ENCODE measurements at places on chromosomes 13 and 19.

GRCh38 chr19:30669329-30670010 lies 297.3 kb downstream of the ZNF536 start:
- peaks cover 5% of the 10 kb centered on the region for H3K4me1 ChIP-seq
- no peaks in the 10 kb centered on the region for H3K36me3 ChIP-seq
- peak; percentile 76 for DNase-seq
- no peak overlapping the region for H3K4me3 ChIP-seq
- H3K27ac ChIP-seq, result no peak overlapping the region

- H3K4me3 ChIP-seq, result no peak overlapping the region
- H3K36me3 ChIP-seq, result peaks cover 23% of the 10 kb centered on the region
- DNase-seq, result no peak
- no peak overlapping the region for H3K27ac ChIP-seq
- no peaks in the 10 kb centered on the region for H3K4me1 ChIP-seq
These were observed 33.9 kb downstream of the NUFIP1 start for GRCh38 chr13:44955406-44955805.

DNA sequence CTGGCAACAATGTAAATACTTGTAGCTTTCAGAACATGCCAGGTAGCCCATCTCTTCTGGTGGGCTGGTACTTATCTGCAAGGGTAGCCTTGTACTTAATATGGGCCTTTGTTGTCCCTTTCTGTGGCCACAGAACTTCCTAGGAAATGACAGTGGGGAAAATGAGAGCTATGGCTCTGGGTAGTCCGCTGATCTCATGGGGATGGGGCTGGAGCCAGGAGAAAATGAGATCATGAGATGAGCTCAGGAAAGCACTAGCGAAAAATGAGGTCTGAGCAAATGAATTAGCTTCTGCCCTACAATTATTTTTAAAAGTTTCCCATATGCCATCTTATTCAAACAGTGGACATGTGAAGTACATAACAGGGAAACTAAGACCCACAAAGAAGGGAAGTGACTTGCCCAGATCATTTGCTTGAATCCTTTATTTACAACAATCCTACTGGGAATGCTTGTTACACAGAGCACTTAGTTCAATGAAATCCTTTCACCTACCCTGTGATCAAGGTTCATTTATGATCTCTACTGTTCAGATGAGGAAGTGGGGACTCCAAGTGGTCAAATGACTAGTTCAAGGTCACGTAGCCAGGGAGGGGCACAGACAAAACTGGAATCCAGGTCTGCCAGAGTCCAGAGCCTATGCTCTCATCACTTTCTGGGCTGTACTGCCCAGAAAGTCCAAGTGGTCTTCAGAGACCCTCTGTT lies 87.1 kb downstream of the PTPRS start:
- H3K4me3 ChIP-seq, result no peak overlapping the region

- peak overlapping the region; percentile 95 for H3K27ac ChIP-seq
- peaks cover 18% of the 10 kb centered on the region for H3K4me1 ChIP-seq
- H3K4me3 ChIP-seq, result peak overlapping the region; percentile 81
- no peaks in the 10 kb centered on the region for H3K27me3 ChIP-seq
These were observed 926 bp upstream of the HNRNPUL1 start for GRCh38 chr19:41263042-41263849.

GRCh38 chr19:44585371-44586133 lies 27.8 kb upstream of the IGSF23 start:
- no peak overlapping the region for H3K27ac ChIP-seq
- H3K4me3 ChIP-seq, result no peak overlapping the region
- no peaks in the 10 kb centered on the region for H3K27me3 ChIP-seq
- no peaks in the 10 kb centered on the region for H3K36me3 ChIP-seq
- H3K4me1 ChIP-seq, result no peaks in the 10 kb centered on the region

DNA sequence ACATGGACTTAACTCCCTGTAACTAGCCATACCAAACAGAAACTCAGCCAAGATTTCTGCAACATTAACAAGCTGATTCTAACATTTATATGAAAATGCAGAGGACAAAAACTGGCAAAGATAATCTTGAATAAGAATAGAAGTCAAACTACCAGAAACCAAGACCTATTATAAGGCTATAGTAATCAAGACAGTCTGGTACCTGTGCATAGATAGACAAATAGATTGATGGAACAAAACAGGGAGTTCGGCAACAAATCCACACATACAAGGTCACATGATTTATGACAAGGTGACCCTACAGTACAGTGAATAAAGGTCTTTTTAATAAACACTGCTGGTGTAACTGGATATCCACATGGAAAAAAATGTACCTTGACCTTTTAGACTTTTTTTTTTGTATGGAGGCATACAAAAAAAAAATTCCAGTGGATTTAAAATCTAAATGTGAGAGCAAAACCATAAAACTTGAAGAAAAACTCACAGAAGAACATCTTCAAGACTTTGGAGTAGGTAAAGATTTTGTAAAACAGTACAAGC lies 2.9 kb upstream of the RFC3 start:
- no peak overlapping the region for H3K27ac ChIP-seq
- no peaks in the 10 kb centered on the region for H3K27me3 ChIP-seq
- H3K4me1 ChIP-seq, result peaks cover 18% of the 10 kb centered on the region
- H3K4me3 ChIP-seq, result no peak overlapping the region
- no peaks in the 10 kb centered on the region for H3K36me3 ChIP-seq
- no peak for DNase-seq

GRCh38 chr13:48595431-48596429 lies 58.0 kb upstream of the CYSLTR2 start:
- peak; percentile 79 for DNase-seq
- no peak overlapping the region for H3K4me3 ChIP-seq
- no peaks in the 10 kb centered on the region for H3K36me3 ChIP-seq
- H3K27ac ChIP-seq, result peak overlapping the region; percentile 1

- H3K4me3 ChIP-seq, result peak overlapping the region; percentile 51
- H3K36me3 ChIP-seq, result peaks cover 23% of the 10 kb centered on the region
- H3K4me1 ChIP-seq, result peaks cover 19% of the 10 kb centered on the region
These were observed 306 bp downstream of the ZNF540 start for GRCh38 chr19:37594982-37595382.

DNA sequence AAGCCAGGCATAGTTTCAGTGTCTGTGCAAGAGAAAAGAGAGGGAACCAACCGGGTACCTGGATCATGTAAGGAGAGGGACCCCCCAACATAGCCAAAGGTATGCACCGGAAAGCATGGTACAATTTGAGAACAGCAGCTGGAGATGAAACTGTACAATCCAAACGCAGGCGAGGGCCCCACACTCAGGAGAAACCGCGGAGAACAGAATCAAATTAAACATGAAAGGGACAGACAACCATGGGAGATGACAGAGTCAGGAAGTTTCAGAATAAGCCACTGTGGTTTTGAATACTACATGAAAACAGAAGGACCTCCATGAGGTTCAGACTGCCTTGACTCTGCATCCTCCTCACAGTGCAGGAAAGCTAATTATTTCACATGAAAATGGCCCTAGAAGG lies 62.9 kb upstream of the SPATA13 start:
- no peak overlapping the region for H3K27ac ChIP-seq
- DNase-seq, result no peak
- no peaks in the 10 kb centered on the region for H3K36me3 ChIP-seq
- H3K4me1 ChIP-seq, result peaks cover 3% of the 10 kb centered on the region
- no peaks in the 10 kb centered on the region for H3K27me3 ChIP-seq
- no peak overlapping the region for H3K4me3 ChIP-seq

DNA sequence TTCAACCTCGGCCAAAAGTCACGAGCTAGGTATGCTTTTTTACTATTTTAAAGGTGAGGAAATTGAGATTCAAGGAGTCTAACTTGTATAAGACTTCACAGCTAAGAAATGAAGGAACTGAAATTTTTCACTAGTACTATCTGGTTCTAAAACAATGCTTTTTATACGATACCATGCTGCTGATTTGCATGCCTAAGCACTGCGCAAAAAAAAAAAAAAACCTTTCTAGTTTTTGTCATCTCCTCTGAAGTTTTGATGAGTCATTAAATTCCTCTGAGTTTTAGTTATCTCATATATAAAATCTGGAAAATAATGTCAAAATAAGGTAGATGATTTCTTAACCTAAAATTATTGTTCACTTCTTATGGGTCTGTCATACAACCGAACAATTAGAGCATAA lies 28.0 kb upstream of the UFM1 start:
- H3K27me3 ChIP-seq, result no peaks in the 10 kb centered on the region
- no peak overlapping the region for H3K27ac ChIP-seq
- H3K36me3 ChIP-seq, result no peaks in the 10 kb centered on the region
- DNase-seq, result no peak
- H3K4me1 ChIP-seq, result no peaks in the 10 kb centered on the region
- no peak overlapping the region for H3K4me3 ChIP-seq

- peaks cover 3% of the 10 kb centered on the region for H3K4me1 ChIP-seq
- no peak for DNase-seq
- H3K4me3 ChIP-seq, result no peak overlapping the region
- no peak overlapping the region for H3K27ac ChIP-seq
- H3K36me3 ChIP-seq, result no peaks in the 10 kb centered on the region
- H3K27me3 ChIP-seq, result no peaks in the 10 kb centered on the region
These were observed 18.8 kb upstream of the CLASRP start for GRCh38 chr19:45020071-45020470.

DNA sequence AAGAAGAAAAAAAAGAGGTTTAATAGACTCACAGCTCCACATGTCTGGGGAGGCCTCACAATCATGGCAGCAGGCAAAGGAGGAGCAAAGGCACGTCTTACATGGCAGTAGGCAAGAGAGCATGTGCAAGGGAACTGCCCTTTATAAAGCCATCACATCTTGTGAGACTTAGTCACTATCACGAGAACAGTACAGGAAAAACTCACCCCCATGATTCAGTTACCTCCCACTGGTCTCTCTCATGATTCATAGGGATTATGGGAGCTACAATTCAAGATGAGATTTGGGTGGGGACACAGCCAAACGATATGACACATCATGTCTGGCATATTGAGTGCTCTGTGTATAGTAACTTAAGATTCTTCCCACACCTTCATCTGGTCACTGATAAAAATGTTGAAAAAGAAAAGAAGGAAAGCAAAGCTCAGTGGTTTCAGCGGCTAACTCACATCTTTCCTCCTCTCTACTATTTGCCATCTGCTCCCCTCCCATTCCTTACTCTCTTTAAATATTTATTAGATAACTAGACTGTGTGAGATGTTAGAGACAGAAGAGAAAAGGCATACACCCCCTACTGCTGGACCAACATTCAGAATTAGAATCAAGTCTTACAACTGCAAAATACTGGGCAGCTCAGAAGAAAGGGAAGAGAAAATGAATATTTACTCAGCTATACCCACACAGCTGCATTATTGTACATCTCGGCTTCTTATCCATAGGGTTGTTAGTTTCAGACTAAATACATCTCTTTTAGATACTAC lies 60.1 kb upstream of the AKAP11 start:
- H3K4me1 ChIP-seq, result no peaks in the 10 kb centered on the region
- H3K27me3 ChIP-seq, result no peaks in the 10 kb centered on the region
- H3K4me3 ChIP-seq, result no peak overlapping the region
- DNase-seq, result no peak

- no peaks in the 10 kb centered on the region for H3K27me3 ChIP-seq
- H3K4me1 ChIP-seq, result no peaks in the 10 kb centered on the region
- DNase-seq, result no peak
- H3K36me3 ChIP-seq, result no peaks in the 10 kb centered on the region
These were observed 211.7 kb downstream of the LIG4 start for GRCh38 chr13:108003626-108004025.

GRCh38 chr19:12162513-12162881 lies 399 bp upstream of the ZNF136 start:
- no peak for DNase-seq
- H3K4me1 ChIP-seq, result peaks cover 21% of the 10 kb centered on the region
- peak overlapping the region; percentile 96 for H3K27ac ChIP-seq
- no peaks in the 10 kb centered on the region for H3K36me3 ChIP-seq

GRCh38 chr13:100179276-100179675 lies 90.4 kb downstream of the PCCA start:
- H3K4me1 ChIP-seq, result peaks cover 4% of the 10 kb centered on the region
- H3K4me3 ChIP-seq, result no peak overlapping the region
- H3K36me3 ChIP-seq, result no peaks in the 10 kb centered on the region
- H3K27me3 ChIP-seq, result no peaks in the 10 kb centered on the region
- no peak for DNase-seq

DNA sequence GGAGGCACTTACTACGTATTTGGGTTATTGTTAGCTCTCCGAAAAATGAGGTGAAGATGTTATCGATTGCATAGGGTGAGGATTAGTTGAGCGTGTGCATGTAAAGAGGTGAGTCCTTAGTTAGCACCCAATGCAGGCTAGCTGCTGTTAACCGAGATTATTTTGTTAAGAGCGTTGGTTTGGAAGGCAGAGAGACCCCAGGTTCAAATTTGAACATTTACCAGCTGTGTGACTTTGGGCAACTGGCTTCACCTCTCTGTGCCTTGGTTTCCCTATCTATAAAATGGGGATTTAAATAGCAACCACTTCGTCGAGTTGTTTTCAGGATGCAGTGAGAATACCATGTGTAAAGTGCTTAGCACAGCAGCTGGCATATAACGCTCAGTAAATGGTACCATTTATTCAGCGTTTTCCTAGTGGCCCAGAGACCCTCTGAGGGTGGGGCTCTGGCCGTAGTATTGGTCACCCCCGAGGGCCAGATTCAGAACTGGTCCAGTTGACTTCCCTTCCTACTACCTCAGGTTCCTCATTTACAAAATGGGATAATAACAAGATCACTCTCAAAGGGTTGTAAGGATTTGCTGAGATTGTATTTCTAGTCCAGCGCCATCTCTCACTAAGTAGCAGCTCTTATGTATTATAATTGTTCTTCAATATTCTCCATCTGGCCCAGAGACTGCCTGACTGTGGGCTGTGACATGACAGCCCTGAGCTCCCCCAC lies 887 bp downstream of the SIPA1L3 start:
- H3K4me1 ChIP-seq, result peaks cover 19% of the 10 kb centered on the region
- no peaks in the 10 kb centered on the region for H3K27me3 ChIP-seq
- H3K36me3 ChIP-seq, result no peaks in the 10 kb centered on the region
- DNase-seq, result no peak
- peak overlapping the region; percentile 89 for H3K4me3 ChIP-seq

- no peaks in the 10 kb centered on the region for H3K4me1 ChIP-seq
- no peak overlapping the region for H3K4me3 ChIP-seq
- DNase-seq, result no peak
- no peaks in the 10 kb centered on the region for H3K27me3 ChIP-seq
- no peak overlapping the region for H3K27ac ChIP-seq
These were observed 248.5 kb downstream of the DIAPH3 start for GRCh38 chr13:59915252-59915651.

- no peaks in the 10 kb centered on the region for H3K27me3 ChIP-seq
- H3K27ac ChIP-seq, result peak overlapping the region; percentile 42
- H3K36me3 ChIP-seq, result no peaks in the 10 kb centered on the region
These were observed 32.8 kb upstream of the LRCH1 start for GRCh38 chr13:46520166-46520565.

GRCh38 chr13:40540328-40541044 lies 126.0 kb downstream of the FOXO1 start:
- no peak for DNase-seq
- no peaks in the 10 kb centered on the region for H3K4me1 ChIP-seq
- no peaks in the 10 kb centered on the region for H3K36me3 ChIP-seq
- peak overlapping the region; percentile 35 for H3K27ac ChIP-seq

GRCh38 chr19:3975637-3976087 lies 4.8 kb upstream of the DAPK3 start:
- peaks cover 13% of the 10 kb centered on the region for H3K4me1 ChIP-seq
- H3K36me3 ChIP-seq, result peaks cover 58% of the 10 kb centered on the region
- no peaks in the 10 kb centered on the region for H3K27me3 ChIP-seq
- DNase-seq, result no peak
- H3K27ac ChIP-seq, result no peak overlapping the region
